ENCODE measurements at places on chromosomes 2 and 18. TPM values are rescaled to one million over a fixed set of nuclear protein-coding genes. Genes with fewer than 3 reads are reported as not detected.

DNA sequence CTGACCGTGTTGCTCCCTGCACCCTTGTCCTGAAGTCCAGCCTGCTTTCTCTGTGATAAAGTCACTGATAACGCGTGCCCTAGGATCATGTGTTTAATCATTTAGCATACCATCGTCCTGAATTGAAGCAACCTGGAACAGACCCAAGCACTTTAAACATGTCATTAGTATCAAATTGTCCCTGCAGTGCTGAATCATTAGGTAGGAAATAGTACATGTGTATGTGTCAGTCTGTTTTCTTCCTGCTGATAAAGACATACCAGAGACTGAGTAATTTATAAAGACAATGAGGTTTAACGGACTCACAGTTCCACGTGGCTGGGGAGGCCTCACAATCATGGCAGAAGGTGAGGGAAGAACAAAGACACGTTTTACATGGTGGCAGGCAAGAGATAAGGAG is 2.8 kb downstream of the ASB18 start:
- DNase-seq, result no peak

DNA sequence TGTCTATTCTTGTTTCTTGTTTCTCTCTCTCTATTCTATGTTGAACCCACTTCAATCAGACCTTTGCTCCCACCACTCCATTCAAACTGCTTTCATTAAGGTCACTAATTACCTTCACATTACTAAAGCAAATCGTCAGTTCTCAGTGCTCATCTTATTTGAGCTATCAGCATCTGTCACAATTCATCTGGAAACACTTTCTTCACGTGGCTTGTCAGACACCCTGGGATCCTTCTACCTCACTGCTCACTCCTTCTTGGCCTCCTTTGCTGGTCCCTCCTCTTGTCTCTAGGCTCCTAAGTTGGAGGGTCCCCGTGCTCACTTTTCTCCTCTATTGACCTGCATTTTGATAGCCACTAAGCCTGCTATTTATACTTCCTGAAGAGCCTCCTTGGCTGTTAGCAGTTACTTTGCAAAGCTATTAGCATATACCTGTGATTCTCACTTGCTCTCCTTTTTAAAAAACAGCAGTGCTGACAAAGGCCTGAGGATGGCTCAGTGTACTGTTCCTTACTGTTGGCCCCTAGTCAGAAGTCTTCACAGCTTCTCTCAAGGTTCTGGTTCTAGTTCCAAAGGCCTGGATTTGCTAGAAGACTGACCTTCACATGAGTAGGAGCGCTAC is 80.2 kb downstream of the PLEKHM3 start:
- DNase-seq, result no peak

DNA sequence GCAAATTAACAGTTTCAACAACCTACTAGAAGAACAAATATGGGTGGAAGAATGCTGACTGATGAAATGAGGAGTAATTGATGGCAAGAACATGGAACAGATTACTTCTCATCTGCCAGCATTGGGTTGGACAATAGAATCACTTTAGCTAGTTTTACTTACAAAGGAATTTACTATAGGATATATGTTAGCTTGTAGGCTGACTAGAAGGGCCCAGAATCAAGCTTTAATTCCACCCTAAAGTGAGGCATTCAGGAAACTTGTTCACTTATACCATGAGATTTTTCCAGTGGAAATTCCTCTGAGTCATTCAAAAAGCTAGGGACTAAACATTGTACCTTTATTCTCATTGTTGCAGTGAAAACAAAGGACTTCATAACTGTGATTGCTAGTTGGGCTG is 5.0 kb upstream of the ZSWIM2 start:
- no peak for DNase-seq

Gene CHST10
- 8.5 TPM for total RNA-seq

GRCh38 chr2:154452471-154452870 is 246.0 kb upstream of the KCNJ3 start:
- no peak for DNase-seq

DNA sequence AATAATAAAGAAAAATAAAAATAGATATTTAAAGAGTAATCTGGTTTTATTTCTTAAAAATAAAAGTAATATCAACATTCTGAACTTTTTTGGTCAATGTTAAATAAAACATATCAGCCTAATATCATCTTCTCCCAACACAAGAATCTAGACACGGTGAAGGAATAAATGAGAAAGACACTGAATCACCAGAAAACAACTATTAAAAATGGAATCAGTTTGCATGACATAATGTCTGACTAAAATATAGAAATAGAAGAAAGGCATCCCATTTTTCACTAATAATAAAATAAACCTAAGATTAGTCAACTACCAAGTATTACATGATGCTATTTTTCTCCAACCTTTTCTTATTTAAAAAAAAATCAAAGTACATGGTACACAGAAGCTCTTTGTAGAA is 30.8 kb upstream of the TNFAIP6 start:
- DNase-seq, result no peak

DNA sequence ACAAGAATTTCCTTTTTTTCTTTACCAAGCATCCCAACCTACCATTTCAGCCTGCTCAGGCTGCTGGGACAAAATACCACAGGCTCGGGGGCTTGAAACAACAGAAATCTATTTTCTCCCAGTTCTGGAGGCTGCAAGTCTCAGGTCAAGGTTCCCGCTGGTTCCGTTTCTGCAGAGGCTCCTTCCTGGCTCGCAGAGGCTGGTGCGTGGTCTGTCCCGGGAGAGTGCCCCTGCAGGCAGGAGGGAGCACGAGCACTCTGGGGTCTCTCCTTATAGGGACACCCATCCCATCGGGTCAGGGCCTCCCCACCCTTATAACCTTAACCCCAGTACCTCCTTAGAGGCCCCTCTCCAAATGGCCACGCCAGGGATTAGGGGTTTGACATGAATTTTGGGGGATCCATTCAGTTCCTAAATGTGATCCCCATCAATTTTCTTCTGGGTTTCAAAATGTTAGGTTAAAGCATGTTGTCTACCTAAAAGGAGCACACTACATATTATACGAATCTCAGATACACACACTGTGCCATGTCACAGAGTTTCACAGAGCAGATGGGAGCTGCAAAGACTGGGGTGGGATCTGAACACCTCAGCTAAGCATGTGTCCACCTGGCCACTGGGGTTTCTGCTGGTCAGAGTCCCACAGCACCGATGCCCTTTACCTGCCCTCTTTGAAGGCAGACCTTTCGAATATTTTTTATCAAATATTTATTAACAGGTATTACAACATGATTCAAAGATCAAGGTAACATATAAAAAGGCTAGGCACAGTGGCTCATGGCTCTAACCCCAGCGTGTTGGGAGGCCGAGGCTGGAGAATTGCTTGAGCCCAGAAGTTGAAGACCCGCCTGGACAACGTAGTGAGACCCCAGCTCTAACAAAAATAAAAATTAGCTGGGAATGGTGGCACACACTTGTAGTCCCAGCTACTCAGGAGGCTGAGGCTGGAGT is 17.6 kb upstream of the ADI1 start:
- peak; percentile 82 for DNase-seq

DNA sequence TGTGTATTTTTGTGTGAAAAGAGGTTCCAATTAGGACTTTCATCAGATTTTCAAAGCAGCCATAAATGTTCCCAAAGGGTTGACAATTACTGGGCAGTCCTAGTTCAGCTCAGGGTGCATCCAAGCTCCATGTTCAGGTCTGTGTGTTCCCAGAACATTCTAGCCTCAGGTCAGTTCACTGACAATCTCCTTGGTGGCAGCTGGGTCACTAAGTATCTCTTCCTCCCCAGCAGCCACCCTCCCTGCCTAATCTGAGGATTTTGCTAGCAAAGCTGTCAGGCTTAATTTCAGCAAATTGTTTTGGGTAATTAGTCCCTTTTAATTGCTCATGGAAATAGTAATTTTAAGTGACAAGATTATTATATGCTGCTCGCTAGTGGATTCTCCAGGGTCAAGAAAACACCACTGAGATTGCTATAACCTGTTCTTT is 29.8 kb downstream of the UPP2 start:
- DNase-seq, result peak; percentile 56

Measured in HepG2 (cell line).